Stimulated activated CD8-positive, alpha-beta memory T cell treated with anti-CD3 and anti-CD28 coated beads, Interleukin-7, amount 100 ng/mL, for 1 hour (primary cell): ENCODE measurements at places on chromosomes 11 and 22.

DNA sequence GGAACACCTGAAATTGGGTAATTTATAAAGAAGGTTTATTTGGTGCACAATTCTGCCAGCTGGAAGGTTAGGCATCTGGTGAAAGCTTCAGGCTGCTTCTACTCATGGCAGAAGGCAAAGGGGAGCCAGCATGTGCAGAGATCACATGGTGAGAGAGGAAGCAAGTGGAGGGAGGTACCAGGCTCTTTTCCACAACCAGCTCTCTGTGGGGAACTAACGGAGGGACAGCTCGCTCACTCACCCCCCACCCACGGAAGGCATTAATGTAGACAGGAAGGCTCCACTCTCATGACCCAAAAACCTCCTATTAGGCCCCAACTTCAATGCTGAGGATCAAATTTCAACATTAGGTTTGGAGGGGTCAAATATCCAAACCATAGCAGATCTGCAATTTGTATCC lies 75.6 kb upstream of the ARHGAP32 start:
- DNase-seq = no peak

- DNase-seq = no peak
Observed at GRCh38 chr11:10899121-10899830, 41.4 kb upstream of the ZBED5 start.

DNA sequence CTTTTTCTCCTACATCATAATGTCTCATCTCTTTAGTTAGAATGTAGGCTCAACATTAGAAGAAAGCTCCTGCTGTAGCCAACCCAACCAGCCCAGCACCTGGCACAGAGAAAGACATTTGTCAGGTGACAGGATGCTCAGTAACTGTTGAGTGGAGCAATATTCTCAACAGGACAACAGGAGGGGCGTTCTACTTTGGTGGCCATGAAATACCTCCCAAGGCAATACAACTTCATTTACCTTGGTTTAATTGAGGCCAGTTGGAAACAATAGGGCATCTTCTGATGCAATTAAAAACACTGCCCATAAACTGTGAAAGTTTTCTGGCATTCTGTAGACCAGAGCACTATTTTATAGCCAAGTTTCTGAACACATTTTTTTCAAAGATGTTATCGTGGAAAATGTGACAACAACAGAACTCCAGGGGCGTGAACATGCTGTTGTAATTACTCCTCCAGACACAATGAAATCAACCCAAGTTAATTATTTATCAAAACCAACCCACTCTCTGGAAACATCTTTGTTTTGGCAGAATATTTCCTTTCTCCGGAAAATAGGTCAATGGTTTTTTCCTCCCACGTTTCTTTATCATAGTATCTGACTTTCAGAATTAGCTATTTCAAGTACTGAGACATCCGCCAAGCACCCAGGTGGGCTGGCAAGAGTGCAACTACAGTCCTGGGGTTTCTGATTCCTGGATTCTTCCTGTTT lies 538.1 kb downstream of the SOX6 start:
- DNase-seq = no peak

GRCh38 chr22:32674925-32675825 lies 126.3 kb upstream of the TIMP3 start:
- no peak for DNase-seq

DNA sequence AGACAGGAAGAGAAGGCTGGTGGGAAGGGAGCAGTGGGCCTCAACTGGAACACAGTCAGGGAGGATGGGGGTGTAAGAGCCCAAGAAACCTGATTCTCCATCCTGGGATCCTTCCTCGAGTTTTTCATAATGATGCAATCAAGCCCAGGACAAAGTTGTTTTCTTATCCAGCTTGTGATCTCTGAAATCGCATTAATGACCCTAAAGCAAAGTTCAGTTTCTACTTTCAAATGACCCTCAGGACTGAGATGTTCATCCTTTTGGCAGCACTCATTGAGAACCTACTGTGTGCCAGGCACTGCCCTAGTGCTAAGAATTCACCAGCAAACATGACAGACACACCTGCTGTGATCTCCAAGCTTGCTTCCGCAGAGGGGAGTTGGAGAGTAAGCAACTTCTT lies 45.3 kb downstream of the ISX start:
- no peak for DNase-seq

DNA sequence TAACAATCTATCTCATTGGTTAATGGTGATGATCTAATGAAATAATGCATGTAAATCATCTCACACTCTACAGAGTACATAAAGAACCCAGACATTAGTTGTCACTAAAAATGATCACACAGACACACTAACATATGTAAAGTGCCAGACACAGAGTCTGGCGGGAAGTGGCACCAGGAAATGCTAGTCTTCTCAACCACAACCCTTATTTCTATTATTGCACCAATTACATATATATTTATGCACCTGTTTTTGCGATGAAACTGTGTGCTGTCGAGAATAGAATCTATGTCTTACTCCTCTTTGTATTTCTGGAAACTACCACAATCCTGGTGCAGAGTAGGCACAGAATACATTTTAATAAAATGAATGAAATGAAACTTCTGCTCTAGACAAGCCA lies 25.9 kb upstream of the POU2AF3 start:
- DNase-seq = no peak

- no peak for DNase-seq
Observed at GRCh38 chr11:72653649-72654048, 20.6 kb downstream of the PDE2A start.

- no peak for DNase-seq
Observed at GRCh38 chr11:125345421-125346178, 150.5 kb downstream of the FEZ1 start.

DNA sequence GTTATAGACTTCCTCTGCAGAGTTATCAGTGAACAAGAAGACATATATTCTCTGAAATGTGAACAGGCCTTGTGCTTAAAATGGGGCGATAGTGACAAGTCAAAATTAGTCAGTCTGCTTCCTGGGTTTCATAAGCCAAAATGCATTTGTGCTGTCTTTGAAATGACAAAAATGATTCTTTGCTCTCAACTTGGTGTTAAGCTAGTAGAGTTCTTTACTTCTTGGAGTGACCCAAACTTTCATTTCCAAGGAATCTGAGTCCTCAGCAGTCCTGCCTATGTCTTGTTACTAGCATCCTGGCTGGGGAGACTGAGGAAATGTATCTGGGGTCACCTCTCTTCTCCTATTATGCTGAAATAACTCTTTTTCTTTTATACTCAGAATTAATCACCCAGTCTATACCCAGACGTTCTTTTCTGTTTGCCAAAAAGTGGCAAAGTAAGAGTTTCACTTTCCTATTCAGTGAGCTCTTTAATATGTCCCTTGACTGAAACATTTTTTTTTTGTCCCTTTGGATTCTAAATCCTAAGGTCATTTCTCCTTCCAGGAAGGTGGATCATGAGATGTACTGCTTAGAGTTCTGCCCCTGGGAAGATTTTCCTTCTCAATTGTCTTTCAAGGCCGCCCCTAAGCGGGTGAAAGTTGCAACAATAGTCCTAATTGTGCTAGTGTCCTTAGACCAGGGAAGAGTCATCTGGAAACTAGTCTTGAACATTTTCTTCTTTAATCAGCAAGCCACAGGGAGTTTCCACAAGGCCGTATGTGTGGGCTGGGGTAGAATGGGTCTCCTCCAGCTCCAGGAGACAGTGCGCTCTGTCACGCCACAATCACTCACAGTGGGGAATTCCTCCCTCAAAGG lies 53.0 kb upstream of the RDX start:
- DNase-seq = no peak

GRCh38 chr11:126404367-126404766 lies 48.9 kb downstream of the ST3GAL4 start:
- DNase-seq = no peak

GRCh38 chr11:65539744-65540289 lies 14.9 kb downstream of the SCYL1 start:
- no peak for DNase-seq

DNA sequence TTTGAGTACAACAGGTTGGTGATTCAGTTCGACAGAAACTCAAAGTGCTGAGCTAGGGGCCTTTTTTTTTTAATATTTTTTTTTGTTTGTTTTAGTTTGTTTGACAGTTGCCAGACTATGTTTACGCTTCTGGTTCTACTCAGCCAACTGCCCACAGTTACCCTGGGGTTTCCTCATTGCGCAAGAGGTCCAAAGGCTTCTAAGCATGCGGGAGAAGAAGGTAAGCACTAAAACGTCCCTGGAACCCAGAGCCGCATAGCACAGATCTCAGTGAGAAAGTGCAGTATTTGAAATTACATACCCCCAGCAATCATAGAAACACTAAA lies 649 bp downstream of the PRRG4 start:
- no peak for DNase-seq

GRCh38 chr11:61533401-61533800 lies 24.9 kb downstream of the LRRC10B start:
- DNase-seq = no peak

- DNase-seq = no peak
Observed at GRCh38 chr11:61279934-61280659, 15.0 kb downstream of the VWCE start.

DNA sequence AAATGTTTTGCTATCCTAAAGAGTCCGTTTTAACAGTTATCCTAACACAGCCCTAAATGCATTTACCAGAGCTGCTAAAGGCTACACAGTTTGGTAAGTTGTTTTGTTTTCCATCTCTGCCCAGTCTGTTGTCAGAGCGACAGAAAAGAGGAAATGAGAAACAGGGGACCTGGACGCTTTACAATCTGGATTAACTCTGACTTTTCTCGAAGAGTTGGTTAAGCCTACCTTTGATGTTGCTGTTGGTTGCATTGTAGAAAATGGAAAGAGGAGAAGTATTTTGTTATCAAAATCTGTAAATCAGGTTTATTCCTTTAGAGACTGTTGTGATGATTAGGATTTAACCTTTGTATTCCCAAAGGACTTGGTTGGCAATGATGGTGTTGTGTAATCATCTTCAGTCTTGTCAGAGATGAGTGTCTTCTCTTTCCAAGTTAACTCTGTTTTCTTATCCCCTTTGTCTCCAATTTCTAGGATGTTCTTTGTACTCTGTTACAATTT lies 481 bp downstream of the ANGPTL5 start:
- no peak for DNase-seq

DNA sequence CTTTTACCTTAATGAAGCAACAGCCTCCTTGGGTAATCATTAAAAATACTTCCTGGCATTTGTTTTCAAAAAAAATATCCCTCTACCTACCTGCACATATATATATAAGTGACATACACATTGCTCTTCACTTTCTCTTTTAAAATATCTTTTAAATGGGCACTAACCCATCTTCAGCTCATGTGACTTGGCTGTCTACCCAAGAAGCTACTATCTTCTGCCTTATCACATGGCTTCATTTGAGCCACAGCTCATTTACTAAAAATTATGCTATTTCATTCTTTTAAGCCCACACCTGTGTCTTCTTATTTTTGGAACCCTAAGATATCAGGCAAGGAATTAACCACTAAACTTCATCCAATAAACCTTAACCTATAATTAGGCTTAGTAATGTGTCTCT lies 37.0 kb upstream of the SOX6 start:
- no peak for DNase-seq

GRCh38 chr22:45318168-45318557 lies 8.4 kb downstream of the FAM118A start:
- DNase-seq = peak; percentile 73

DNA sequence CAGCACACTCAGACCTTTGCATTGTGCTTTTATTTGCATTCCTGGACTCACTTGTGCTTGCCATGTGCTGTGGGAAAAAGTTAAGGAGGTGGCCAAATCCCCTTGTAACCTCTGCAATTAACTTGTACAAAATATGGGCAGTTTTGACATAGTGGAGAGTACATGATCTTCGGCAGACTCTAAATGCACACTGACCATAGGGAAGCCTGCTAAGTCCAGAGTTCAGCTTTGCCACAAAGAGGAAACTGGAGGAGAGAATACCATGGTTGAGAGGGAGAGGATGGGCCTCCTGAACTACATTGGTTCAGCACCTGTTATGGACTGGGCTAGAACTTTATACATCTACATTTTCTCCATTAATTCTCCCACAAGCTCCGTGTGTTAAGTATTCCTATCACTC lies 37.6 kb upstream of the CEP295 start:
- DNase-seq = no peak

DNA sequence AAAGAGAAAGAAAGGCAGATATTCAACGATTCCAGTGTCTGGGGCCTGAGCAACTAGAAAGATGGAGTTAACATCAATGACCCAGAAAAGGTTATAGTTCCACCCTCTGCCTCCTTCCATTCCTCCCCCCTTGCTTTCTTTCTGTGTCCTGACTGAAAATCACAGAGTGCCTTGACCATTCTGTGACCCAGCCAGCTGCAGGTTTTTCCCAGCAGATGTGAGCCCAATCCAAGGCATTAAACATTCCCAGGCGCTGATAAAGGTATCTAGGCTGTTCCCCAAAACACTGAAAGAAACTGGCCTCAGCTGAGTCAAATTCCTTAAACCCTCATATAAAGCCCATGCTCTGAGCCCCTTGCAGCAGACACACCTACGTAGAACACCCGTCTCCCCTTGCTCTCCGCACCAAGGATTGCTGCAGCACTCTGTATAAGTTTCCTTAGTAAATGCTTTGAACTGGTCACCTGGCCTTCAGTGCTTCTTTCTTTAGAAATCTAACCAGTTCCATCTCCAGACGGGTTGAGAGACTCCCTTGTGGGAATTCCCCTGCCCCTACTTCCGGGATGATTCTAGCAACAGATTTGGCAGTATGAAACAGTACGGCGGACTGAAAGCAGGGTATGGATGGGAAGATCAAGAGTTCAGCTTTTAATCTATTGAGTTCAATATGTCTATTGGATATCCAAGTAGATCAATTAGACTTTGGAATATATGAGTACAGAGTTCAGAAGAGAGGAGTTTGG lies 48.8 kb upstream of the ZC3H12C start:
- no peak for DNase-seq

DNA sequence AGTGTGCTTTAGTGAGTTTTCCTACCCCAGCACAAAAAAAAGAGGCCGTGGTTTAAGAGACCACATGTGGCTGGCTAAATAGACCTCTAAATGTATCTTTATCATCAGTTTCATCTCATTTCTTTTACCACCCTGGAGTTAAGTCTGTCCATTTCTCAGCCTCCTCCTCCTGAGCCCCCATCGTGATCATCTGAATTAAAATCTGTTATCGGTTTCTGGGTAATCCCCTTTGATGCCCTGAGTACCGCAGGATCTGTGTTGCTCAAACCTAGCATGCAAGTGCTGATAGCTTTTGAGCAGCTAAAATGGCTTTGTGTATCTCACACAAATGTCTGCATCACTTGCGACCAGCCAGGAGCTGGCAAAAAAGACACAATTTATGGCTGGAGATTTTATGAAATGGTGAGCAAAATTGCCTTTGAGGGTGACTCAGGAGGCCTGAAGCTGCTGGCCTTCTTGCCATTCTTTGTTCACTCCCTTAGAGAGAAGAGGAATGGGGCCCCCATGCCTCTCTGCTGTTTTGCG lies 236.5 kb downstream of the NTM start:
- DNase-seq = no peak

GRCh38 chr22:37525073-37525745 lies 6.0 kb upstream of the CARD10 start:
- no peak for DNase-seq

- DNase-seq = no peak
Observed at GRCh38 chr11:95599959-95600586, 189.5 kb downstream of the FAM76B start.

GRCh38 chr22:27842669-27843431 lies 41.3 kb upstream of the MN1 start:
- DNase-seq = no peak
